Pons (tissue), 1 donor: ENCODE measurements at places on chromosomes 11 and 22.

DNA sequence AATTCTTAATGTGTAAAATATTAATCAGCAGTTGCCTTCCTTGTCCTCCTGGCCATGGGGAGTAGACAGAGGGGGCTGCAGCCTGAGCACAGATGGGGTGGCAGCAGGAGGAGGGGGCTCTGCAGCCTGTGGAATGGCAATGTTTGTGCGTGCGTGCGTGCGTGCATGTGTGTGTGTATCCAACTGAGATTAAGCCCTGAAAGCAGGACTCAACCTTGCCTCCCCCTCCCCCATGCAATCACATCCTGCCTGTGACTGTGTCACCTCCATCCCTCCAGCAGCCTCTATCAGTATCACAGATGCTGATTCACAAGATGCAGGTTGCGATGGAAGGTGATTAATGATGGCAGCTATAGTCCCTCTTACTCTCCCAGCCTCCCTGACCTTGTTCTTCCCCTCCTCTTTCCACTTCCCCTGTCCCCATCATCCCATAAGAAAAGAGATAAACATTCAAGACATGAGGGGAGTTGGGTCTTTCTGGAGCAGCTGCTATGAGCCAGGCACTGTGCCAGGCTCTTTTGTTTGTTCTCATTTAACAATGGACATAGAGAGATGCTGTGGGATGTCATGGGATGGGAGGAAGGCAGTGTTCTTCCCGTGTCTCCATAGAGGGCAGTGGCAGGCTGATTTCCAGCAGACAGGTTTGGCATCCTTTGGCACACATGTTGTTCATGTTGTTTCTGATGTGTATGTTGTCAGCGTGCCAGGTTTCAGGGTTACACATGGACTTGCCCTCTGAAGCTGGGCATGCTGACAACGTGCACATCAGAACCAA lies 43.8 kb upstream of the NECTIN1 start:
- peak; percentile 88 for DNase-seq

DNA sequence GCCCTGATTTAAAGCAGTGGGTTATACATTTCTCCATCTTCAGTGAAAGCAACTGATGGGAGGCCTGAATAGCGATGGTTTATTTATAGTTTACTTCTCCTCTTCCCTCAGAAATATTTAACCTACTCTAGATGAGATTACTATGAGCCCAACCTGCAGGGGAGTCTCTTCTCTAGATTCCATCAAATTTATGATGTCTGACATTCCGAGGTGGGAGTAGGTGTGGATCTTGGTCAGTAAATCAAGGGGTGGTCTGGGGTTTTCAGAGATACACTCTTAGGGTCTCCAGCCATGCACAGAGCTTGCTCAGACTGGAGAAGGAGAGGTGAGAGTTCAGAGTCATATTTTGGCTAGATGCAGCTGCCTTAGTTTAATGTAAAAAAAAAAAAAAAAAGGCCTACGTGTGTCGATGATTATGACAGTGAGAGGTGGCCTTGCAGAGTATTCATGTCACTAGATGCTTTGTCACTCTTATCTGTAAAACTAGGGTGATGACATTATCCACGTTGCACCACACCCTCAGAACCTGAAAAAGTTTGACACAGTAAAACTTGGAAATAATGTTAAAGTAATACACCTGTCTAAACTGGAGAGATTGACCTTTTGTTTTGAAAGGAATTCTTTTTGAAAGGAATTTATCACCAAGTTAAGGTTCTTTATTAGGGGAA lies 81.2 kb downstream of the EXT2 start:
- DNase-seq: no peak

DNA sequence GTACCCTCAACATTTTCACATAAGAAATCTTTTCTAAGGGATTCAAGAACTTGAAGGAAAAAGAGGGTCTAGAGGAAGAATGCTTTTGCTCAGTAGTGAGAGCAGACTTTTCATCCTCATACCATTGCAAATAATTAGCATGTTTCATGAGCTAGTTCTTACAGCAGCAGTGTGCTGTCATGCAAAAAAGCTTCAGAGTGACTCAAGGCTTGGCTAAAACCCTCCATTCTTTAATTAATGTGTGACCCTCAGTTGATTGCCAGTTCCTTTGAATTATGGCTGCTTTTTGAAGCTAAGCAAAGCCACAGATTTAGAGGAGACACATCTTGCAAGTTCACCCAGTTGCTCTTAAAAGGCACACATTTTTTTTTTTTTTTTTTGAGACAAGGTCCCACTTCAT lies 36.6 kb upstream of the PCF11 start:
- no peak for DNase-seq

GRCh38 chr22:37207981-37208380 lies 4.3 kb downstream of the SSTR3 start:
- no peak for DNase-seq

- no peak for DNase-seq
Observed at GRCh38 chr11:16080688-16081381, 275.5 kb downstream of the SOX6 start.

- no peak for DNase-seq
Observed at GRCh38 chr22:43587574-43587973, 175.8 kb downstream of the MPPED1 start.

DNA sequence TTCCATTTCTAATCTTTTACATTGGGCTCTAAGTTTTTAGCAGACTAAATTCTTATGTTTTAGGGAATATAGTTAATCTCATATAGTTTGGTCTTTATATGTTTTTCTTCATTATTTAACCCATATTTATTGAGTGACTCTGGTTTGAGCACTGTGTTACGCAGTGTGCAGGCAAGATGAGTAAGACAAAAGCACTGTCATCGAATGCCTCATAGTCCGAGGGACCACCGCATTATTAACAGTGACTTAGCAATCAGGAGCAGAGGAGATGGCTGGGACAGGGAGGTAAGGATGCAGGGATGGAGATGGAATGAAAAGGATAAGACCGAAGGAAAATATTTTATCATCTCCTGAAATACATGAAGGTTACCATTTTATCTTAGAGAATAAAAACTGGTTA lies 65.2 kb upstream of the CTSC start:
- no peak for DNase-seq

GRCh38 chr11:121337740-121338272 lies 45.2 kb downstream of the SC5D start:
- DNase-seq: peak; percentile 80

- no peak for DNase-seq
Observed at GRCh38 chr22:39980596-39980995, 14.2 kb upstream of the FAM83F start.

- no peak for DNase-seq
Observed at GRCh38 chr22:42800451-42801251, 56.4 kb downstream of the ARFGAP3 start.

- DNase-seq: no peak
Observed at GRCh38 chr11:1899090-1899489, 7.4 kb upstream of the PRR33 start.

DNA sequence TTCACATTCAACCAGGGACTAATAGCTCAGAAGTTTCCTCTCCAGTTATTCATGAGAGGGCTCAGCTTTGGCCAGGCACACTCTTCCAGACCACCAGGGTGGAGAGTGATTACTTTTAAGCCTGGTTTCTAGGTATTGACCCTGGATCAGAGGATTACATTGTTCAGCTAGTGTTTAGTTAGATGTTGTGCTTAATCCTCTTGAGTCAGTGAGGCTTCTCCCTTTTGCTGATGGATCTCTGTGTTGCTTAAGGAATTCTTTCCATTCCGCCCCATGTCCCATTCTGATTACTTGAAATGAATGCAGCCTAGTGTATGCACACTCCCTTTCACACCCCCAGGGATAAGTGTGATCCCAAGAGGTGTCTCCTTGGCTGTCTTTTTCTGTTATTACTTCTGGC lies 271.7 kb upstream of the ANO5 start:
- no peak for DNase-seq

- no peak for DNase-seq
Observed at GRCh38 chr11:33211580-33211979, 45.6 kb upstream of the HIPK3 start.

DNA sequence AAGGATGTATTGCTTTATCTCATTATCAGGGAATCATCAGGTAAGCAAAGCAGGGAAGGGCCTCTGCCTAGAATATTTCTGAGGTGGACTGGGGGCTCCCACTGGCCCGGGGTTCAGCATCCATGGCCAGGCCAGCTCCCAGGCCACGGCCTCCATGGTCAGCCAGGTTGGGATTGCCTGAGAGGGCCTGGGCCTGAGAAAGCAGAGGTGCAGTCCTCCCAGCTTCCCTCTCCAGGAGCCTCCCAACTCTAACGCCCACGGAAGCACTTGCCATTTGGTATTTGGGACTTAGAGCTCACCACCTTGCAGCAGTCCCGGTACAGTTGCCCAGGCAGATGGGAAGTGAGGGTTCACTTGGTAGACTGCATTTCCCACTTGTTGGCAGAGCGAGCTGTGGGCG lies 12.7 kb downstream of the DGAT2 start:
- DNase-seq: no peak

GRCh38 chr22:27252282-27253049 lies 549.1 kb downstream of the MN1 start:
- no peak for DNase-seq

- DNase-seq: no peak
Observed at GRCh38 chr11:44028816-44029506, 18.8 kb upstream of the ACCSL start.

- peak; percentile 69 for DNase-seq
Observed at GRCh38 chr22:29268511-29269229, 602 bp downstream of the EWSR1 start.

DNA sequence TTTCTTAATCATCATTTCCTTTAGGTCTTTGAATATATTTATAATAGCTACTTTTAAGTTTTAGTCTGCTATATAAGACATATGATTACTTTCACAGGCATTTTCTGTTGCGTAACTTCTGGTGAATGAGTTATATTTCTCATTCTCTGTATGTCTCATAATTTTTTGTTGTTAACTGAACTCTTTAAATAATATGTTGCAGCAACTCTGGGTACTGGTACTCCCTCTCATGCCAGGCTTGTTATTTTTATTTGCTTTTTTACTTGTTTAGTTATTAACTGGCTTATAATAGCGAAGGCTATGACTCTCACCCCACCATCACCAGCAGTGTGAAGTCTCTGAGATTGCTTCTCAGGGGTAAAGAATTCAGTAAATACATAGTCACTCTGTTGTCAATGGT lies 524.2 kb upstream of the CHORDC1 start:
- no peak for DNase-seq

DNA sequence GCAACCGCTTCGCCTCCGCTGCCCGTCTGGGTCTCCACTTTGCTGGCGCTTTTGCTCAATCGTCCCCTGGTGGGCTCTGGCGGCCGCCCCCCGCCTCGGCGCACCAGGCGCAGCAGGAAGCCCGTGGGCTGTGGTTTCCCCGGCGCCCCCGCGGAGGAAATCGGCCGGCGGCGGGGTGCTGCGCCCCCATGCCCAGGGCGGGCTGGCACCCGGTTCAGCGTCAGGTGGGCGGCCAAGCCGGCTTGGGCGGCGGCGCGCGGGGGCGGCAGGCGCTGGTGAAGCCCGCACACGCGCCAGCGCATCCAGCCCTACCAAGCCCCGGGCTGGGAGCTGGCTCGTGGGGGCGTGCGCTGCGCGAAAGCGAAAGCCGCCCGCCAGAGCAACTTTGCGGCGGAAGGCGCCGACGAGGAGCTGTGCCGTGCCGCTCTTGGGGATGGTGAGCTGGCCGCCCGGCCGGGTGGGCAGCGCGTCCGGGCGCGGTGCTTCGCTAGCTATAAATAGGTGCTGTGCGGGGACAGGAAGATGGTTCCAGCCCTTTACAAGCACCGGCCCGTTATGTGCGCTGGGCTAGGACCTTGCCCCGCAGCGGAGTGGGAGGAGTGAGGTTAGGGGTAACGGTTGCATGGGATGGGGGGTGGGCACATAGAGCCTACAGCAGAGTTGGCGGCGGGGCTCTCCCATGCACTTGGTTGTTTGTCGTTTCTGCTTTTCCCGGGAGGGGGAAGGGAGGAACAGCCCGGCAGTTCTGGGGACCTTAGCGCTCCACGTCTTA lies 25.0 kb upstream of the SUSD2 start:
- no peak for DNase-seq

DNA sequence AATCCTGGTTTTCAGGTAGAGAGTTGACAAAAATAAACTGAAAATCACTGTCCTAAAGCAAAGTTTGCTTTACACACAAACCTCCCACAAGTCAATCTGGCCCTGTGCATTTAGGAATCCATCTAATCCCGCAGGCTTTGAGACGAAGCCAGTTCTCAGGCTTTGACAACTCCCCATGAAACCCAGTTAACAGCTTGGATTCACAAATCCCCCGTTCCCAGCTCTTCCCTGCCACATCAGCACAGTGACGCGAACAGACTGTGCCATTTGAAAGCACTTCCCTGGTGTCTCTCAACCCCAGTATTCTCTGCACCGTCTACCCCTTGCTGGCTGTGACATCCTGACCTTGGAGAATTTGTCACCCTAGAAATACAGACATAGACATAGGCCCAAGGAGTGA lies 117.8 kb downstream of the OPCML start:
- no peak for DNase-seq

GRCh38 chr11:34214961-34215805 lies 109.8 kb downstream of the NAT10 start:
- DNase-seq: no peak

DNA sequence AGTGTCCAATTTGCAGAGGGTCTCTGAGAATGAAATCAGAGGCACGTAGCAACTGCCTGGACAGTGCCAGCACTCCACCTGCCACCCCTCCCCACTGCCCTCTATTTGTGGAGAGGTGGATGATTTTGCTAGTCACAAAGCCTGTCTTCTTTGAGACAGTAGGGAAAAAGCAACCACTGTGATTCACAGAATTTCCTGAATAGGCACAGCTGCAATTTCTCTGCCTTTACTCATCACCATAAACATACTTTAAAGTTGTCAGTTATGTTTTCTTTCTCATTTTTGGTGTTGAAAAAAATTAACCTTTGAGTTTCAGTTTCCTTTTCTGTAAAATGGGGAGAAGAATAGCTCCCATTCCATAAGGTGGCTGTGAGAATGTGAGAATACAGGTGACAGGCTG lies 134.3 kb downstream of the TEAD1 start:
- no peak for DNase-seq

GRCh38 chr11:126391970-126392632 lies 36.6 kb downstream of the ST3GAL4 start:
- DNase-seq: peak; percentile 94

DNA sequence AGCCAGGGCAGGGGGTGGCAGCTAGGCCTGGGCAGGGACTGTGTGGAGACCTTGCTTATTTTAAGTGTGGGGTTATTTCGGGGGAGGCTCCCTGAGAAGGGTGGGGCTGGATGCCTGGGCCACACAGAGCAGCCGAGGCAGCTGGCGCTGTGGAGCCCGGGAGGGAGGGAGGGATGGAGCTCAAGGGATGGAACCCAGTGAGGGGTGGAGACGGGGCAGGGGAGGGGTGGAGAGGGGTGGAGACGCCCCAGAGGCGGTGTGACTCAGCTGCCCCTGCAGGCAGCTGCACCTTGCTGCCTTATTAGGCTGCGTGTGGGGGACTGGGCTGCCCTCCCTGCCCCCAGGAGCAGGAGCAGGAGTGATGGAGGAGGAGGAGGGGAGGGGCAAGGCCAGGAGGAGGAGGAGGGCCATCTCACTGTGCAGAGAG lies 9.8 kb upstream of the TSSC4 start:
- no peak for DNase-seq

DNA sequence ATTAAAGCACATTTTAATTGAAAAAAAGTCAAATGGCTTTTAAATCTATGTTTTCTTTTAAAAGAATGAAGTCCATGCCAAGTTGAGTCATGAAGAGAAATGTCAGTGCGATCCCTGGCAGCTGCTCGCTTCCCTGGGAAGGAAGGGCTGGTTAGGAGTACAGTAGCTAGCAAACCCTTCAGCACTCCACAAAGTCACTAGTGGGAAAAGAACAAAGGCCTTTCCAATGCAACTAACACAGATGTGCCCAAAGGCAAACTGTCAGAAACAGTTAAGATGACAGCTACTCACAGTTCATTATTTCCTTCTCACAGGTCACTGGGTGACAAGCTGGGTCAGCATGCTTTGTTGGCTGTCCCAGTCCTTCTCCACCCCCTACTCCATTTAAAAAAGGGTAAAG lies 308.7 kb downstream of the DCDC1 start:
- DNase-seq: no peak
